ENCODE measurements at places on chromosomes 6 and 20.

GRCh38 chr20:36175475-36175995, 21.0 kb downstream of the EPB41L1 start:
- no peak for DNase-seq

DNA sequence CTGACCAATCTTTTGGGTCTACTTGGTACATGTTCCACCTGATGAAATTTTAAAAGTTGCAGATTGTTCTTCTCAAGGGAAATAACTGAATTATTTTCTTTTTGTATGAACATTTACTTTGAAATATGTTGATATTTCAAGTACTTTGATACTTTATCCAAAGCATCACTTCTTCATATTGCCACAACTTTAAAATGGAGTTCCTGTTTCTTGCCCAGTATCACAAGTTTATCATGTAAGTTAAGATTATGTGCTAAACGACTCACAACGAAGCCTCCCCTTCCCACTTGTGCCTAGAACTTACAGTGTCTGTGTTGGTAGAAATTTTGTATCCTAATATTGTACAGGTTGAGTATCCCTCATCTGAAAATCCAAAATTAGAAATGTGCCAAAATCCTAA, 108.4 kb downstream of the ARID1B start:
- DNase-seq = no peak

DNA sequence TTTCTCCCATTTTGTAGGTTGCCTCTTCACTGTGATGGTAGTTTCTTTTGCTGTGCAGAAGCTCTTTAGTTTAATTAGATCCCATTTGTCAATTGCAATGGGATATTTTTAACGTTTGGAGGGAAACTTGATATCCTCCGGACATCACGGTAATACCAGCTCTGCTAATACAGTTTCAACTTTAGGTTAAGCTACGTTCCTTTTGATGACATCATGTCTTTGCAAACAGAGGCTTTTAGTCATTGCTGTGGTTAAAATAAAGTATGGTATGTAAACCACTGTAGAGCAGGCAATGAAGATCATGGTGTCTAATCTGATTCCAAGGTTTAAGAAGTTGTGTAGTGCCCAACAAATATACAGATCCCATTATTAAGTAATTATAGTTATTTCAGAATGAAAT, 168.0 kb upstream of the CHD6 start:
- DNase-seq = no peak

DNA sequence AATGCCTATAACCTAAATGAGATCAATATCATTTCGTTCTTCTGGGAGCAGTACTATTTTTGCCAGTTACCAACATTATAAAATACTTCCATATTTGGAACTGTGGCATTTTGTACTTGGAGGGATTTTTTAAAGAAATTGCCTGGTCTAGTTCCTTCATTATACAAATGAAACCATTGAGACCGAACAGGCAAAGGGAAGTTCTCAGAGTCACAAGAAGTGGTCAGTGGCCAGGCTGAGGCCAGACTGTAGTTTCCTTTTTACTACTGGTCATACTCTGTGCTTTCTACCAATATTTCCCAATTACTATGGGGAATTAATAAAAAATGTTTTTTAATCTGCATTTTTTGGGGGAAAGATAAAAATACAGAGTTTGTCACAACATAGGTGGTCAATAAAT, 332.0 kb downstream of the NRN1 start:
- no peak for DNase-seq

GRCh38 chr6:109738667-109739066, 47.6 kb downstream of the FIG4 start:
- no peak for DNase-seq

DNA sequence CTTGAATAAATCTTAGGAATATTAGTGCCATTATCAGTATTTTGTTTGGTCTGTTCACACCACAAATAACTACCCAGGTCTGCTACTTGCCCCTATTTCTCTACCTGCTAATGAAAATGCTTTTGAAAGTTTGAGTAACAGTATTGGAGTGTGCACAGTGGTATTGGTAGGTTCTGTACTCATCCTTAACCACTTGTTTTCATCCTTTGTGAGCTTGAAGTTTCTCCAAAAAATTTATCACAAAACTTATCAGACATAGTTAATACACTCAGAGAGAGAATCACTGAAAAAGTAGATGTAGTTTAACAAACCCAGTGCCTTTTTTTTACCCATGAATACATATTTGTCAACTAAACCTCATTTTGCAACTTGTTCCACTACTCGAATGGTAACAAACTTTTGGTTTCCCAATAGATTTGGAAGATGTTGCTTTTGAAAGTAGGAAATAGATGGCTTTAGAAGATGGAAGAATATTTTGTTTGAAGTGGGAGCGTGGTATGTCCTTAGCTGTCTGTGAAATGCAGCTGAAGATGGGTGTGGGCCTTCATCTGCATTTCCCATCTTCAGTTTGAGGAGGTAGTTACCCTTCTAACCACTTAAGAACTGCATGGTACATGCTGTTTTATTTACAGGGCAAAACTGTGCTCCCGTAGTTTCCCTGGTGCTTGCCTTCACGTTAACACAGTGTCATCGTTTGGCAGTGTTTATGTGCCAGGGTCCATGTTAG, 9.0 kb downstream of the PTPN1 start:
- DNase-seq = peak; percentile 55

DNA sequence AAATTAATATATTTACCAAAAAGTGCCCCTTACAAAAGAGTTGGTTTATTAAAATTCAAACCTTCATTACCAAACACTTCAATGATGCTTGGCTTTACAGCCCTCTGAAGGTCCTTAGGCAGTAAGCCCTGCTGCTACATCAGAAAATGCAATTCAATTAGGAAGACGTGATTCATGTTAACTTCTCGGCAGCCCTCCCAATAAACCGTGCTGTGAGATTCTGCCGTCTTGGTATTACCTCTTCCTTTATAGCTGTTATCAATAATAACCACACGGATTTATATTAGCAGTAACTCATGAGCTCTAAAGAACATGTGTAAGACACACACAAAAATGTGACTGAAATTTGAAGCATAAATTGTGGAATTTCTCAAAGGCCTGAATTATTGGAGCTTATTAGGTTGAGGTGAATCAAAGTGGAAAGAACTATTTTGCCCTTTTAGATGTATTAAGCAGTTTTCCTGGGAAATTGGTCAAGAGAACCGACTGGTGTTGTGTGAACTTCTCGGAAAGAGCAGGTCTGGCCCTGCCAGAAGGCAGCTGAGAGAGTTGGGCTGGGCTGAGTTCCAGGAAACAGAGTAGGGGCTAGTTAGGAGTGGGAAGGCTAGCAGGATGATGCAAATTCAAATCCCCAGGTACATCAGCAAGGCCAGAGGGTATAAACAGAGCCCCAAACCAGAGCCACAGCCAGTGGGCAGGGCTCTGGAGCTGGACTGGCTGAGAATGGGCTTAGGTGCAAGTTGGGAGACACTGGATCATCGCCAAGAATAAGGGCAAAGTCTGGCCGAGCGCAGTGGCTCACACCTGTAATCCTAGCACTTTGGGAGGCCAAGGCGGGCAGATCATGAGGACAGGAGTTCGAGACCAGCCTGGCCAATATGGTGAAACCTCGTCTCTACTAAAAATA, 33.1 kb downstream of the FGD2 start:
- DNase-seq = no peak

DNA sequence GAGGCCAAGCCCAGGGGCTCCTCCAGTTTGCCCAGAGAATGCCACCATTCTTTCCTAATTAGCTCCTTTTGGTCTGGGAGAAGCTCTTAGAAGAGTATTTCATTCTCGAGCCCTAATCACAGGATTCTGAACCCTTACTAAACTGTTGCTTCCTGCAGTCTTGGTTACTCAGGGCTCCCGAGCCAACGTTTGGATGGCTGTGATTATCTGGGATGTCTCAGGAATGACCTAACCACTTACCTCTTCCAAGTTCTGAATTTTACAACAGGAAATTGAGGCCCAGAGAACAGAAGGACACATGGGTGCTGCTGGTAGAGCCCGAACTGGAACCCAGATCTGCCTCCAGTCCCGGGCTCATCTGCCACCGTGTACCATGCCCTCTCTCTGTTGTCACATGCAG, 22.2 kb upstream of the PNPLA1 start:
- no peak for DNase-seq

GRCh38 chr6:129233458-129234134, 350.7 kb downstream of the LAMA2 start:
- DNase-seq = no peak

DNA sequence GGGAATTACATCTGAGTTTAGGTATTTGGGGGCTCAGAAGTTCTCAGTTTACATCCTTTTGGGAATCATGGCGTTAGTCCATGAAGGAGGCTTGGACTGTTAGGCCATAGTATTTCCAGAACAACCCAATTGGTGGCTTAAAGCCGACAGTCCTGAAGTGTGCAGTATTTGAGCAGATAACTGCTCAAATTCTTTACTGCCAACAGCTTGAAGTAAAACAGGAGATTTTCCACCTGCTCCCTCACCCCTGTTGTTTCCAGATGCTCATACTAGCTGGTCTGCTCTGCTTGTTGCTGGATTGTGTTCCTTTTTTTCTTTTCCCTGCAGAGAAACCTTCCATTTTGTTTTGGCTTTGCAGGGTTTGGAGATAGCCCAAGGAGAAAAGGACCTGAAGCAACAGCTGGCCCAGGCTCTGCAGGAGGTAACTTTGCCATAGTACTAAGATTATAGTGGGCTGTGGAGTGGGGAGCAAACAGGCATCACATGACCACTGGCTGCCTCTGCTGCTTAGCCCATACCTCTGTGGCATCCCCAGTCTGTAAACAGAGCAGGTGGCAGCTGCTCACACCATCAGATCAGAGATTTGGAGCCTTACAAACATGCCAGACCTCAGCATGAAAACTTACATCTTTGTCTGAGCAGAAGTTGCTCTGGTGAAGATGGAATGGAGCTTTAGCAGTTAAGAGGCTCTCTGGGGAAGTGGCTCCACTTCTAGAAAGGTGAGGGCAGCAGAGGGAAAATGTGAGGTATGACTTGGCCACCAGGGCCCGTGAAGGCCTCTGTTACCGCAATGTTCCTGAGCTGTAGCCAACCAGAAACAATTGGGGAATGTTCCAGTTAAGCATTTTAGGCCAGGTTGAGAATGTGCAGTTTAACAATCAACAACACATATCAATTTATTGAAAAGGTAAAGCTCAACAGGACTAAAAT, 17.6 kb downstream of the RNF8 start:
- no peak for DNase-seq

GRCh38 chr20:16555754-16556153, 17.5 kb downstream of the KIF16B start:
- DNase-seq = no peak

DNA sequence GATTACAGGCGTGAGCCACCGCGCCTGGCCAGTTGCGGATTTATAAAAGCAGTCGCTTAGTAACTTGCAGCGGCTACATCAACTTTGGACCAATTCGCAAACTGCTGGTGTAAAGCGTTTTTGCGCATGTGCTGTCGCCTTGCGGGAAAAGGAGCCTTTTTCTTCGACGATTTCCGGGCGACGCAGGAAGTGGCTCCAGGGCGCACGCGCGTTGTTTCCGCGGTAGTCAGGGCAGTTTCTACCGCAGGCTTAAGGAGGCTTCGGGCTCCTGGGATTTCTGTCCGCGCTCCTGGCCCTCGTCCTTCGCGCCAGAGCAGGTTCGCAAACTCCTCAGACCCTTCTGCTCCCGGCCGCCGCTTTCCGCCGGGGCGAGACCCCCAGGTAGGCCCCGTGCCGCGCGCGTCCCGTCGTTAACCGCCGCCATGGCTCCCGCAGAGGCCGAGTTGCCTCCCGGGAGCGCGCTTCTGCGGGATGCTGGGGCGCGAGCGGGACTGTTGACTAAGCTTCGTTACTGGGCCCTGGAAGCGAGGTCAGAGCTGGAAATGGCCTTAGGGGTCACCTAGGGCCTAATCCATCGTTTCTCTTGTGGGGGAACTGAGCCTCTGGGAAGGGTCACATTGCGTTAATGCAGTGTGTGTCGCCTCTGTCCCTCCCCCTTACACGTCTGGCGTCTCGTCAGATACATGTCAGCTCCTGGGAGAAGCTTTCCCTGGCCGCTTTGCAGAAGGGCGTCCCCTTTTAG, at the start of gene RAE1:
TSS of gene RAE1 (plus strand) at position 214 of the 742 bp plus-strand sequence. CDS start 2,784 bp downstream, outside the sequence.
- DNase-seq = peak; percentile 91

DNA sequence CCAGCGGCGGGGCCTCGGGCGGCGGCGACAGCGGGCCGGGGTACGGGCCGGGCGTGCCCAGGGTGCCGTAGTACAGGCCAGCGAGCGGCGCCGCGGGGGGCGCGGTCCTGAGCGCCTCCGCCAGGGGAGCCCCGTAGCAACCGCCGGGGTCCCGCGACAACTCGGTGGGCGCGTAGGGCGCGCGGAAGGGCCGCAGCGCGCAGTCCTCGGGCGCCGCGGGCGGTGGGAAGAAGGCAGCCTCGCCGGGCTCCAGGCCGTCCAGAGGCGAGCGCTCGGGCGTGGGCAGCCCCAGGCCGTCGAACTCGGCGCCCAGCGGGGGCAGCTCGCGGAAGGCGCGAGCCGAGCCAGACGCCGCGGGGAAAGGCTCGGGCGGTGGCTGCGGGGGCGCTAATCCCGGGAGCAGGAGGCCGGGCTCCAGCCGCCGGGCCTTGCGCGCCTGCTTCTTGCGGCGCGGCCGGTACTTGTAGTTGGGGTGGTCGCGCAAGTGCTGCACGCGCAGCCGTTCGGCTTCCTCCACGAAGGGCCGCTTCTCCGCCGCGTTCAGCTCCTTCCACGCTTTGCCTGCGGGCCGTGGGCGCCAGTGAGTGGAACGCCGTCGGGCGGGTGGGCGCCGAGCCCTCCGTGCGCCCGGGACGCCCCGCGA, 916 bp downstream of the SOX18 start:
- DNase-seq = no peak

GRCh38 chr6:42279144-42279781, 61.6 kb upstream of the MRPS10 start:
- DNase-seq = peak; percentile 52

- DNase-seq = no peak
Observed at GRCh38 chr6:28558629-28559028, 32.9 kb downstream of the GPX5 start.

DNA sequence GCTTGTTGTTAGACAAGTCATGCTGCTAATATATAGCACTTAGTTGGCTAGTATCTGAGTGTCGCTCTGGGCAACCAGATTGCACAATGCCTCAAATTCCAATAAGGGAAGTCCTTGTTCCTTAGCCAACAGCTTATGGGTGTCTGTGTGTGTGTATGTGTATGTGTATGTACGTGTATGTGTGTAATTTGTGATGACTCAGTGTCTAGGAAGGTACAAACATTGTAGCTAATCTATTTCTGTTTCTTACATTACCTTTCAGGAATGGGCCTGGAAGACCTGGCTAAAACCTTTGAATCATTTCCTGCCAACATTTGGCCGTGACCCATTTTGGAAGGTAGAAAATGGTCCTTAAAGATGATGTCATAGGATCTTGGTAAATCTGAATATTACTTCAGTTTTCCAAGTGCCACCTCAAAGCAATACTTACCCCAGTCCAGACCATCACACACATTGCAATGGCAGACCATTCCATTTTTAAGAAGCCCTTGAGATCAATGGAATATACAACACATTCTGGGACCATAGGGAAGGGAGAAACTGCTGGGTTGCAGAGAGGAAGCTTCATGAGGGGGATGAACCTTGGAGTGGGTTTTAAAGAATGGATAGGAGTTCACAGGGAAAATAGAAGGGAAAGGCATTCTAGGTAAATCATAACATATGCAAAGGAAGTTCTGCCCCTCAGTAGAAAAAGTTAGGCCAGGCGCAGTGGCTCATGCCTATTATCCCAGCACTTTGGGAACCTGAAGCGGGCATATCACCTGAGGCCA, 25.1 kb downstream of the NEDD9 start:
- DNase-seq = peak; percentile 44

GRCh38 chr6:156978948-156979347, 201.8 kb downstream of the ARID1B start:
- no peak for DNase-seq

- no peak for DNase-seq
Observed at GRCh38 chr6:49915035-49915434, 48.7 kb upstream of the CRISP1 start.

GRCh38 chr6:170523256-170524171, 29.6 kb downstream of the PSMB1 start:
- DNase-seq = no peak

GRCh38 chr6:72689107-72689954, 67.5 kb downstream of the KCNQ5 start:
- no peak for DNase-seq

Data from CD4-positive, alpha-beta T cell treated with Interleukin-17A for 1 hour (primary cell).